Progenitor cell of endocrine pancreas (in vitro differentiated cells): ENCODE measurements at places on chromosomes 7 and 10. TPM values are rescaled to one million over a fixed set of nuclear protein-coding genes. Genes with fewer than 3 reads are reported as not detected.

MMRN2 gene
- 1.5 and 1.6 TPM in 2 replicates for total RNA-seq

DNA sequence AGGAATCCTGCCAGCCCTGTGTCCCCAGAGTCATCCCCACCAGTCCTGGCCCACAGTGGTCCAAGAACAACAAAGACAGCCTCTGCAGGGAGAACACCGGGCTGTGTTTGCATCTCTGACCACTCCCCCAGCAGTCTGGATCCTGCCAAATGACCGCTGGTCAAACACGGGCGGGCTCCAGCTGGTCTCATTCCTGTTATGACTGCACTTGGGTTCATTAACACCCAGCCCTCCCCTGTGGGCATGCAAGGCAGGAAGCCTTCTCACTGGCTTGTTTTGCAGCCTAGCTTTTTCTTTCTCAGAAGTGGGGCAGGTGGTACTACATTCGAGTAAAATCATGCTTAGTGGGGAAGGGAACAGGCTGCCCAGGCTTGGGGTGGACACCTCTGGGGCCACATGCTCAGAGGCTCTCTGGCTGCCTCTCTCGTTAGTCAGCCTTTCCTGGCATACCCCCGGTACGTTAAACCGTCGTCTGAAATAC lies 190.0 kb downstream of the PLXNA4 start:
- no peak overlapping the region for H3K4me3 ChIP-seq
- no peaks in the 10 kb centered on the region for H3K36me3 ChIP-seq
- H3K4me1 ChIP-seq = peaks cover 34% of the 10 kb centered on the region
- H3K27me3 ChIP-seq = peaks cover 6% of the 10 kb centered on the region

- peaks cover 48% of the 10 kb centered on the region for H3K27me3 ChIP-seq
- no peak overlapping the region for H3K4me3 ChIP-seq
- no peaks in the 10 kb centered on the region for H3K4me1 ChIP-seq
- DNase-seq = no peak
- no peaks in the 10 kb centered on the region for H3K36me3 ChIP-seq
Measured at GRCh38 chr10:130443066-130443465, 306.9 kb downstream of the GLRX3 start.

DENND2A gene
- total RNA-seq = 32.0 and 39.8 TPM in 2 replicates

- H3K36me3 ChIP-seq = peaks cover 15% of the 10 kb centered on the region
- H3K4me3 ChIP-seq = peak overlapping the region; percentile 94
- peaks cover 13% of the 10 kb centered on the region for H3K4me1 ChIP-seq
- DNase-seq = no peak
- H3K27ac ChIP-seq = no peak overlapping the region
Measured at GRCh38 chr10:94361171-94361794, 1.5 kb downstream of the NOC3L start.

MMP21 gene
- total RNA-seq = not detected in 2 replicates

GRCh38 chr10:63825766-63826165 lies 304.6 kb downstream of the REEP3 start:
- H3K27ac ChIP-seq = no peak overlapping the region
- DNase-seq = no peak
- no peak overlapping the region for H3K4me3 ChIP-seq
- H3K4me1 ChIP-seq = peaks cover 14% of the 10 kb centered on the region
- peaks cover 3% of the 10 kb centered on the region for H3K36me3 ChIP-seq

DNA sequence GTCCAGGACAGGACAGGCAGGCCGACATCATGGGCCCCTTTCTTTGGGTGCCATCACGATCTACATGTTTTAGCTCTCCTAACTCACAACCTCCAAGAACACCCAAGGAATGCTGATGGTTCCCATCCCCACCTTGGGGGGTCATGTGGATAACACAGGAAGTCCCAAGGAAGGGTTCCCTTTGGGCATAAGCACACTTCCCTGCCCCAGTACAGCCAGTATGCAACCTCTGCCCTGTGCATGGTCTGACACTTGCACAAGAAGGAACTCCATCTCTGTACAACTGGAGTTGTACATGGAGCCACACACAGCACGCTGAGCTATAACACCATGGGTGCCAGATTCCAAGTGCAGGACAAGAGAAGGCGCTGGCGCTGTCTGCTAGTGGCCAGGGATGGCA lies 11.0 kb downstream of the MAT1A start:
- peaks cover 9% of the 10 kb centered on the region for H3K27me3 ChIP-seq
- H3K4me1 ChIP-seq = peaks cover 11% of the 10 kb centered on the region
- H3K4me3 ChIP-seq = no peak overlapping the region
- H3K27ac ChIP-seq = no peak overlapping the region

PNLIPRP1 gene
- total RNA-seq = not detected in 2 replicates

- H3K4me1 ChIP-seq = no peaks in the 10 kb centered on the region
- H3K27me3 ChIP-seq = no peaks in the 10 kb centered on the region
- H3K36me3 ChIP-seq = no peaks in the 10 kb centered on the region
- DNase-seq = no peak
- no peak overlapping the region for H3K4me3 ChIP-seq
Measured at GRCh38 chr7:46480619-46481018, 559.5 kb upstream of the IGFBP3 start.

GRCh38 chr7:51253157-51253556 lies 63.5 kb downstream of the COBL start:
- no peaks in the 10 kb centered on the region for H3K36me3 ChIP-seq
- H3K4me3 ChIP-seq = no peak overlapping the region
- DNase-seq = no peak

DNA sequence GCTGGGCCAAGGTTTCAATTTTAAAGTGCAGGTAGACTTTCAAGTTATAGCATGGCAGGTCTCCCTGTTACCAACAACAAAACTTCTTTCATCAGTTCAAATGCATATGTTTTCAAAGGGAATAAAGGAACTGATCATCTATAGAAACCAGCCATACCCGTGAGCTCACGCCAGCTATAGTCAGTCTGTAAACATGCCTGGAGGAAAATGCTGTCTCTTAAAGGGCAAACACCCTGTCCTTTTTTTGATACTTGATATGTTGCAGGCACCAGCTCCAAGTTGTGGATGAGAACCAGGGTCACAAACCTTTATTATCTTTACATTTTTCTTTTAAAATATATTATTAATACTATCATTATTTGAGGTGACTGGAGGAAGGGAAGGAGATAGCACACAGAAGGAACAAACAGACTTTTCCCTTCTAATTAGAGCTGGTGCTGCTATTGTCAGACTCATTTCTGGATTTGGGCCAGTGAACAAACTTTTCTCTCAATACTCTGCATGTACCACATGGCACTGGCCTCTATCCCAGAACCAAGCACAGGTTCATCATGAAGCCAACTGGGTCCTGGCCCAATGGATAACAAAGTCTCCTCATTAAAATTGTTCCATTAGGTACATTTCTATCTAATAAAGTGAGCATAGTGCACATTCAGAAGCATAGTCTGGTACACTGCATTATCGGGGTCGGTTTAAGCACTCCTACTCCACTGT lies 1102.4 kb downstream of the SORCS3 start:
- no peaks in the 10 kb centered on the region for H3K4me1 ChIP-seq
- no peak overlapping the region for H3K4me3 ChIP-seq
- H3K27ac ChIP-seq = no peak overlapping the region
- H3K27me3 ChIP-seq = no peaks in the 10 kb centered on the region
- no peak for DNase-seq

- DNase-seq = no peak
- peaks cover 10% of the 10 kb centered on the region for H3K4me1 ChIP-seq
- no peaks in the 10 kb centered on the region for H3K27me3 ChIP-seq
- H3K4me3 ChIP-seq = peak overlapping the region; percentile 95
Measured at GRCh38 chr10:69124563-69125268, 738 bp downstream of the VPS26A start.

MAGI2 gene
- 11.4 and 13.4 TPM in 2 replicates for total RNA-seq

EGR2 gene
- 0.71 and 1.1 TPM in 2 replicates for total RNA-seq
